ENCODE measurements at places on chromosomes 16 and 17.

DNA sequence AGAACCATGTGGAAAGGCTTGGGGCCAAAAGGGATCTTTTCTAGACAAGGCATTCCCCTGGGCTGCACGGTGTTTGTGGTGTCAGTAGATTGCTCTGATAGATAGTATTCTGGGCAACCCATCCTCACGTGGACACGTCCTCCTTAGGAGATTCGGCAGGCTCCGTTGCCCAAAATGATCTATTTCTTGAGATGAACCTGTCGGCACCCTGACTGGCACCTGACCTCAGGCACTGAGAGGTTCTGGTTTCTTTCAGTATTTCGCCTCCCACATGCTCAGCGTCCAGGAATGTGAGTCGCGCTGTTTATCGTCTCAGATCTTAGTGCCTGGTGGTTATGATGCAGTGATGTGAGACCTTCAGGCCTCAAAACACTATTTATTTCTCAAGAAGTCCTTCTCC, 89.7 kb downstream of the MARCHF10 start:
- DNase-seq = no peak

DNA sequence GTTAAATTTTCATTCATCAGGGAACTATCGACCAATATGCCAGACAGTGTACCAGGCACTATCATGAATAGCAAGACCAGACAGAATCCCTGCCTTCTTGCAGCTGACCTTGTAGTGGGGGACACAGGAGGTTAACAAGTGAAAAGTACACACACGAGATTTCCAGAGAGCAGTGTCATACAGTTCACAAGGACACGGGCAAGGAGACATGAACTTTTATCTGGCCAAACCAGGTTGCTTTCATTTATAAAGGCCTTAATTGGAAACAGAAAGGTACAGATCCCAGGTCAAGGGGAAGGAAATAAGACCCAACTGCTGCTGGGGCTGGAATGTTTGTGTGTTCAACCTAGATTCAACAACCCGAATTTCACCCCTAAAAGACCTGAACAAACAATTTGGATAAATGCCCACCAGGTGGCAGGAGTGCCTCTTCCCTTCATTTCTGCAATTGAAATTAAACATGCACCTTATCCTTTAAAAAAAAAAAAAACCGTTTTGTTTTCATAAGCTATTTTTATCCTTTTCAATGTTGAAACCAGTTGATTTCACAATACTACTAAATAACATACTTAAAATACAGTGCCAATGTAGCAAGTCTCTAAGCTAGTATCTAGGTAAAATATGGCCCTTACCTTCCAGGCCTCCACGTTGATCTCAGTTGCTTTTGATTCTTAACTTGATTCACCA, 65.9 kb downstream of the EMP2 start:
- peak; percentile 63 for DNase-seq

GRCh38 chr17:81184555-81184954, 18.5 kb upstream of the AATK start:
- DNase-seq = no peak

- no peak for DNase-seq
Observed at GRCh38 chr17:9444687-9445086, 130.9 kb downstream of the STX8 start.

GRCh38 chr17:6413065-6413464, 21.9 kb downstream of the AIPL1 start:
- DNase-seq = peak; percentile 78

DNA sequence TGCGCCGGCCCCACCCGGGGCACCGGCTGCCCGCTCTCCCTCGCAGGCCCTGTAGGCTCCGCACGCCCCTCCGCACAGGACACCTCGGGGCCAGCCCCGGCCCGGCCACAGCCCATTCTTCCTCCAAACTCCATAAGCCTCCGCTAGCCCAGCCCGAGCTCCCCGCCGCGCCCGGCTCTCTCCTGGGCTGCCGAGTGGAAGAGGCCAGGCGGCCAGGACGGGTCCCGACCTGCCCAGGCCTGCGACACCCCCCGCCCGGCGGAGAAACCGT, 397 bp downstream of the NCOR1 start:
- peak; percentile 70 for DNase-seq

DNA sequence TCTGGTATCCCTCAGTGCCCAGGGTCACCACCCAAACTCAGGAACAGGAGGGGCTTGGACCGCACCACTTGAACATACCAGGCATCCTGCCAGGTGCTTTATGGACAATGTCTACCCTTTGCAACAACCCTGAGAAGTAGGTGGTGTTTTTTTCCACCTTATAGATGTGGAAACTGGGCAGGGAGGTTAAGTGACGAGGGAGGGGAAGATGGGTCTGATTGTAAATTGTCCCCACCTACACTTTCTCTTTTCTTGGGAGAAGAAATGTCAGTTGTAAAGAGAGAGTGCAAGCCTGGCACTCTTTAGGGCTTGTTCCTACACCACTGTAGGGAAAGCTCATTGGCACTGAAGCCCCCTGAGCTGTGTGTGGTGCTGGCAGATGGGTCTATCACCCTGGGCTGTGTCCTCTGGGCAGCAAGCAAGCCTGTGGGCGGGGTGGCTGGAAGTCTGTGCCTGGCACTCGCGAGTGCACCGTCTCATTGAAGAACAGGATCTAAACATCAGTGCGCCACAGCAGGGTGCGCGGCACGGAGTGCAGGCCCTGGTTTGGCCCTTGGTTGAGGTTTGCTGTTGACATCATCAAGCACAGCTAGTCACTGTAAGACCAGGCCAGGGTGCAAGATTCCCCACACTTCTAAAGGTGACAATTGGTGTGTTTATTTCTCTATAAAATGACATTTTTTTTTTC, 15.1 kb downstream of the NOD2 start:
- DNase-seq = no peak

DNA sequence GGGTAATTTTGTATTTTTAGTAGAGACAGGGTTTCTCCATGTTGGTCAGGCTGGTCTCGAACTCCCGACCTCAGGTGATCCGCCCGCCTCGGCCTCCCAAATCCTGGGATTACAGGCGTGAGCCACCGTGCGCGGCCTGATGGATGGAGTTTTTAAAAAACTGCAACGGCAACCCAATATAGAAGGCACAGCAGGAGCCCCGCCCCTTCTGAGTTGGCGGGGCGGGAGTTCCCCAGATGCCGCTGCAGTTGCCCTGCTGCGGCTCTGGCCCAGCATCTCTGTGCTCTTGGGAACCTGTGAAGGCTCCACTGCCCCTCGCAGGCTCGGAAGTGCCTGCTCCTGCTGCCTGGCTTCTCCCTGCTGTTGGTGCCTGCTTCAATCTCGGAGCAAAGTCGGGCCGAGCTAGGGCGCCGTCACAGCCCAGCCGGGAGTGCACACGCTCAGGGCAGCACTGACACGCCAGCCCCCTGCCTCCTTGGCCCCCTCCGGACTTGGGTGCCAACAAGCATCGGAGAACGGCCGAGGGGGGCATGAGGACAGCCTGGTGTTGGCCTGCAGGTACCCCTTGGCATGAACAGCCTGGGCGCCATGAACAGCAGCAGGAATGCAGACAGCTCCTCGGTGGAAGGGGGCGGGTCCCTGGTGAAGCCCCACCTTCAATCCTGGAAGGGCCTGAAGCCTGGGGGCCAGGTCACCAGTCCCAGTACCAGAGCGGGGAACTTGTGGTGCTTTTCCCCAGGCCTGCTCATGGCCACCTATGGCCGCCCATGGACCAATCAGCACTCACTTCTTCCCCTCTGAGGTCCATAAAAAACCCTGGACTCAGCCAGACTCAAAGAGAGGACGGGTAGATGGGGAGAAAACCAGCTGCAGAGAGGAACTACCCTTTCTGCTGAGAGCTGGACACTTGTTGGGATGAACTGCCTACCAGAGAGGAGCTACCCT, 2.3 kb upstream of the NT5M start:
- DNase-seq = peak; percentile 75

DNA sequence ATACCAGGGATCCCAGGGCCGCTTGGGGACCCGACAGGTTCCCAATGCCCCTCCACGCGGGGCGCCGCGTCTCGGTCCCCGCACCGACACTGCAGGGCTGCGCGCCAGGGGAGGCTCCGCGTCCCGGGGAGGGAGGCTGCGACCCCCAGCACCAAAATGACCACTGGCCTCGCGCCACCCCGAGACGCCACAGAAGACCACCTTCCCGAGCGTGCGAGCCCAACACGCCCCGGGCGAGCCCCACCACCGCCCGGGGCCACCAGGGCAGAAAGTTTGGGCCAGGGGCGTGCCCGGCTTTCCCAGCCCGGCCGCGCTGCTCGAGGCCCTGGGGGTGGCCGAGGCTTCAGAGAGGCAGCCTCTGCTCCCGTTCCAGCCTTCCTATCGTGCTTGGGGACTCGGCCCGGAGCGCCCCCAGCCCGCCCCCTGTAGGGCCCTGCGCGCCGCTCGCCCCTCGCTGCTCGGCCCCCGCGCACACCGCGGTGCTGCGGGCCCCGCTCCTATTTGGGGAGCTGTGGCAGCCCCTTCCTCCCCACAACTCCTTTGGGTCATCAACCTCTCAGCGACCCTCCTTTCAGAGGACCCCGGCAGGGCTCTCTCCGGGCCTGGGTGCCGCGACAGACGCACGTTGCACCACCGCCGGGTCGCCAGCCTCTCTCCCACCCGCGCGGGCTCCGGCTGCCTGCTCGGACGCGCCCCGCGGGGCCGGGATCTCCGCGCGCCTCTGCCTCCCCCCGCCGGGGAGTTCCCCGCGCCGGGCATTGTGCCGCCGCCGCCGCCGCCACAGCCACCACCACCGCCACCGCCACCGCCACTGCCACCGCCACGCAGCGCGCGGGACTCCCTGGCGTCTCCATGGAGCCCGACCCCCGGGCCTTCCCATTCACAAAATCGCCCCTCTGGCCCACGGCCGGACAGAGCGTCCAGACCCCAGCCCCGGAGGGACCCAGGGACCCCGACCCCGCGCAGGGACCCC, 892 bp downstream of the RBFOX3 start:
- DNase-seq = no peak

- peak; percentile 84 for DNase-seq
Observed at GRCh38 chr17:82380860-82381702, 9.5 kb downstream of the UTS2R start.

- peak; percentile 85 for DNase-seq
Observed at GRCh38 chr16:71461686-71462648, at the start of gene ZNF23. Gene ZNF23 (minus strand): TSS chr16:71462247. CDS start chr16:71456796, 5,451 bp downstream.

DNA sequence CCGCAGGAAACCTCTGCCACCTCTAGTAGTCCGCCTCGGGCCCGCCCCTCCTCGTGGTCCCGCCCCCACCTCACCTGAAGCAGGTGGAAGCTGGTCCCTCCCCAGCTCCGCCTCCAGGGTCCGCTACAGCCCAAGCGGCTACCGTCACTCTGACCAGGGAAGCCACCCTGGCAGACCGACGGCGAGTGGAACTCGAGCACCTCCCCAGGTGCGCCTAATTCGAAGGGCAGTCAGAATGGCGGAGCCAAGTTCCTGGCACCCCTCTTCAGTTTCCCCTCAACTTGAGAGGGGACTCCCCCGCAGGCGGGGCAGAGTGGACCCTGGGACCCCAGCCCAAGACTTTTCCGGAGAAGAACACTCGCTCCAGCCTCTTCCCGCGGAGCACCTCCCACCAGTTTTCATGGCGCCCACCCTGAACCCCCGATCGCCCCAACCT, 507 bp downstream of the FHOD1 start:
- DNase-seq = peak; percentile 97

- no peak for DNase-seq
Observed at GRCh38 chr17:69912805-69913204, 162.2 kb upstream of the KCNJ16 start.

- DNase-seq = peak; percentile 71
Observed at GRCh38 chr16:72198771-72199201, 26.8 kb upstream of the PMFBP1 start.

- DNase-seq = no peak
Observed at GRCh38 chr17:301681-302299, 50.8 kb downstream of the RPH3AL start.

DNA sequence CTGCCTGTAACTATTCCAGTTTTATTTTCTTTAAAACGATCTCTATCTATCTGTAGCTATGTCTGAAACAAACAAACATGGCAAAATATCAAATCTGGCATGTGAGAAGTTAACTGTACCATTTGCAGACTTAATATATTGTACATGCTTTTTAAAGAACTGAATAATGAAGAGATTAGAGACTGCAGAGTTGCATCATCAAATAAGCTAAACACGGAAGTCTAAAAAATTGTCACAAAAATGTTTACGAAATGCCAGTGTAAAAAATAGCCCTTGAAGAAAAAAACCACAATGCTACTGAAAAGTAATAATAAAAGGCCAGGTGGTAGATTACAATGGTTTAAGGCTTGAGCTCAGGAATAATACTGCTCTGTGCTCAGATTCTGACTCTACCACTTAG, 43.1 kb downstream of the HS3ST3A1 start:
- no peak for DNase-seq

- no peak for DNase-seq
Observed at GRCh38 chr16:17295948-17296347, 174.8 kb downstream of the XYLT1 start.

DNA sequence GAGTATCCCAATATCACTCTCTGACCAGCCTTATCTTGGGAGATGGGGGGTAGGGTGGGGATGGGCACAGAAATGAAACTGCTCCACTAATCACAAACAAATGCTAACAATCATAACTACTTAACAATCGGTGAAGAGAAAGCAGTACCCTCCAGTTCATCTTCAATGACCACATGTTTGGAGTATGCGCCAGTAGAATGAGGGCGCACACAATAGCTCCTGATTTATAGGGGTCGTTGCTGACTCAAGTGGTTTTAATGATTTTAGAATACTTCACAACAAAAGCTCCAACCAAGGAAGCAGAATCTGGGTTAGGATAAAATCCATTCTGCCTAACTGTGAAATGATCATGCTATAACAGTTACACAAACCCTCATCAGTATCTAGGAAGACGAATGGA, 184.4 kb downstream of the AATF start:
- DNase-seq = no peak

DNA sequence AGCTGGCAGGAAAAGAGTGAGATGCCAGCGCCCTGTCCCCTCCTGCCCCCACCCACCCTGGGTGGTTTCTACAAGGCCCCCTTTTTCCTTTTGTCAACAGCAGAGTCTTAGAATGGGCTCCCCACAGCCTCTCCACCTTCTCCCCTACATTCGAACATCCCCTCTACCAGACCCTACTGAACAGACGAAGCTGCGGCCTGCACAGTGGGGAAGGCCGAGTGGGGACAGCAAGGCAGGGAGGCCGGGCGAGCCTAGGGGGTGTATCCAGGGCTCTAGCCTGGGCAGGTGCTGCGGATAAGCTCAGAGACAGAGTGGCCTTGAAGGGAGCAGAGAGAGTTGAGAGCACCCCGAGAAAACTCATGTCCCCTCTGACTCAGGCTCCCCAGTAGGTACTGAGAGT, 7.4 kb downstream of the ZACN start:
- no peak for DNase-seq

GRCh38 chr17:50668838-50669581, 34.3 kb downstream of the ABCC3 start:
- no peak for DNase-seq
